Skin of body (tissue), 3 donors: ENCODE measurements at places on chromosomes 6 and 20. TPM values are rescaled to one million over a fixed set of nuclear protein-coding genes. Genes with fewer than 3 reads are reported as not detected.

DNA sequence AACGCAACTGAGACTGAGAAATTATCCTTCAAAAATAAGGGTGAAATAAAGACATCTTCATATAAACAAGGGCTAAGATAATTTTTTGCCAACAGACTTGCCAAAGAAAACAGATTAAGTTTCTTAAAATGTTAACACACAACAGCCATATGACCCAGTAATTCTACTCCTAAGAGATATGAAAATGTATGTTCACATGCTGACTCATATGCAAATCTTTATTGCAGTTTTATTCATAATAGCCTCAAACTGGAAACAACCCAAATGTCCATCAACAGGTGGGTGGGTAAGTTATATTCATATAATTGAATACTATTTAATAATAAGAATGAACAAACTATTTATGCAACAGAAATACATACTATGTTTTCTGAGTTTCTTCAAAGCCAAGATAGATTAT lies 140.1 kb downstream of the REV3L start:
- DNase-seq, result no peak

- DNase-seq, result no peak
Observed at GRCh38 chr6:38783443-38784228, 68.5 kb downstream of the DNAH8 start.

DNA sequence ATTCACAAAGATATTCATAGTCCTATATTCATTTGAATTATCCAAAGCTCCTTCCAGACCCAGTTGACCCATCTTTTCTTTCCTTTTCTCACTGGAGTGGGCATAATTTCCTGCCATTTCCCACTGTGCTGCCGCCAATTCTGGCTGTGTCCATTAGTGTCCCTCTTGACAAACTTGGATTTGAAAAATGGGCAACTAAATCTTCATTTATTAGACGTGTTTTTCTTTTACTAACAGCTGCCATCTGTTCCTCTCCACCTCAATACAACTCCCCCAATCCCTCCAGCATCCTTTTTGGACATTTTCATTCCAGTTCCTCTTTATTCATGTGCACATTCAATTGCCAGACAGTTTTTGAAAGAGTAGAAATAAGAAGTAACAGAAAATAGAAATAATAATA lies 90.5 kb downstream of the PCSK2 start:
- DNase-seq, result no peak

DNA sequence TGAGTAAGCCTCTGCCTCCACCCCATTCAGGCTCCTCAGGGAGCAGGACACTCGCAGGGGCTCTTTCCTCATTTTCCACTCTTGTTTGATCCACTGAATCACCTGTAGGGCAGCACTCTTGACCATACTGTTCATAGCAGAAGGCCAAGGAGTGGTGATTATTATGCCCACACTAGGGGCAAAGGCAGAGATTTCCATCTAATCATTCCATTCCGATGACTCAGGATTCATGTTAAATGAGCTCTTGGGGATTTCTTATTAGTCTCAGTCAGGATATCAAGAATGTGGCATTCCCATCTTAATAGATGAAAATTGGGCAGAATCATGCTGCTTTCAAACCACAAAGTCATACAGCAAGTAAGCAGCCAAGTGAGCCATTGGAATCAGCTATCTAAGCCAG lies 101.9 kb upstream of the MOCS1 start:
- no peak for DNase-seq

DNA sequence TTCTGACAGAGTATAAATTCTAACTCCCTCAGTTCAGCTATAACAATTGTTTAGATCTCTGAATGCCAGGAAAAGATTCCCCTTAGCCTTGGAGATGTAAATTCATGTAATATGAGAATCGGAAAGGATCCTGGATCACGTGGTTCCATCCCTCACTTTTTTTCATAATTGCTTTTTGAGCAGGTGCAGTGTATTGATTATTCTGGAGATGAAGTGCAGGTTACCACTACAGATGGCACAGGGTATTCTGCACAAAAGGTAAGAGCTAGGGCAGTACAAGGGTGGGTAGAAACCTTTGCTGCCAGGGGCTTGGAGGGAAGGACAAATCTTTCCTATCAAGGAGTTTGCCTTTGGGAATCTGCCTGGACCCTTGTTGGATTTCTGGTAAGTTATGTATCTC lies 52.7 kb downstream of the KDM1B start:
- DNase-seq, result no peak

- DNase-seq, result no peak
Observed at GRCh38 chr6:131258010-131258652, 122.9 kb downstream of the AKAP7 start.

Gene TMEM244
- 4.2 TPM for total RNA-seq

Gene POLR1C
- total RNA-seq, result 23.5 TPM
